ENCODE measurements at places on chromosomes 16 and 17.
A peak's percentile ranks its signal among the peaks of the same experiment; 100 is the strongest.

DNA sequence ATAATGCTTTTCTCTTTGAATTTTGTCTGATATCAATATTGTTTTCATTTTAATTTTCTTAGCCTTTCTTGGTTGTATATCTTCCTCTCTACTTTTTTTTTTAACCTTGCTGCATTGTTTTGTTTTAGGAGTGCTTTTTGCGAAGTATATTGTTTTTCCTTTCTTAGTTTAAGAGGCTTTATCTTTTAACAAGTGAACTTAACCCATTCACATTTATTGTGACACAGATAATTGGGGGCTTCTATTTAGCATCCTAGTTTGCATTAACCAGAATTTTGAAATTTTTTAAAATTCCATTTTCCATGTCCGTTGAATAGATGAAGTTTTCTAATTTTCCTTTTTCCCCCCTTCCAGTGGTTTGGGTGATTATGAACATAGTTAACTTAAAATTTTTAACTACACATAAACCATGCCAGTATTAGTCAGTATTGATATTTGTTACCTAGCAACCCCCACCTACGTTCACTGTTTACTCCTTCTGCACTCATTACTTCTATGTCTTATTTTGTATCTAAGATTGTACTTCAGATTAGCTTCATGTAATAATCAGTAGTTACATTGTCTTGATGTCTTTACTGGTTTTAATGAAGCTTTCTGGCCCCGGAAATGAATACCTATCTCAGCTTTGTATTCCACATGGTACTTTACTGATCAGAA is 44.4 kb downstream of the TNRC6A start:
- no peak for DNase-seq

DNA sequence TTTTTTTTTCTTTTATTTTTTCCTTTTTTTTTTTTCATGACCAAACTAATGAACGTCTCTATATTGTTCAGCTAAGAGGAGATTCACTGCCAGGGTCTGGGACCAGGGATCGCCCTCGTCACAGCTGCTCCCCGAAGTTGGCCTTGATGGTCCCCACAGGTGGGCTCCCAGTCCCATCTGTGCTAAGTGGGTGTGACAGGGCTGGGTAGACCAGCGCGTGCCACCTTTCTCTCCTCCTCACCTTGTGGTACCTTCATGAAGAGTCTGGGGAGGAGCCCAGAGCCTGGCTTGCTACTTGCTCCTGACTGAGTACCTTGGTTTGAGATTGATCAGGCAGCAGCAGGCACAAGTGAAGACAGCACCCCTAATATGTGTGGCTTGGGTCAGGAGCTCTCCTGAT is 6.5 kb upstream of the FOXF1 start:
- DNase-seq, result no peak

DNA sequence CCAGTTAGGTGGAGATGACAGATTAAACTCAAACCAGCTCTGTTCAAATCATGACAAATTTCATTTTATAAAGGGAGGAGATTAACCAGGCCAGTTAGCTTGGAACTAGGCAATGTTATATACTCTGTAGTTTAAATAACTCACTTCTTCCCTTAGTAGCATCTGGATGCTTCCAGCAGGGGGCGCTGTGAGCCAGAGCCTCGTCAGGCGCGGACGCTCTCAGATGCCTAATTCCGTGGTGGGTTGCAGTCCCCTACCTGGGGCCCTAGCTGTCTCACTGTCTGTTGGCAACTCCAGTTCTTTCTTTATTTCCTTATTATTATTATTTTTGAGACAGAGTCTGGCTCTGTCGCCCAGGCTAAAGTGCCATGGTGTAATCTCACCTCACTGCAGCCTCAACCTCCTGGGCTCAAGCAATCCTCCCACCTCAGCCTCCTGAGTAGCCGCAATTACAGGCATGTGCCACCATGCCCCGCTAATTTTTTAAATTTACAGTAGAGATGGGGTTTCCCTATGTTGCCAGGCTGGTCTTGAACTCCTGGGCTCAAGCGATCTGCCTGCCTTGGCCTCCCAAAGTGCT is 17.3 kb upstream of the WFDC1 start:
- DNase-seq, result peak; percentile 73

GRCh38 chr16:8733849-8734540 is 59.6 kb downstream of the ABAT start:
- no peak for DNase-seq

- no peak for DNase-seq
These were observed 540.3 kb downstream of the KCNJ2 start for GRCh38 chr17:70709596-70709995.

GRCh38 chr17:17398188-17398942 is 78.4 kb upstream of the MED9 start:
- DNase-seq, result peak; percentile 47

DNA sequence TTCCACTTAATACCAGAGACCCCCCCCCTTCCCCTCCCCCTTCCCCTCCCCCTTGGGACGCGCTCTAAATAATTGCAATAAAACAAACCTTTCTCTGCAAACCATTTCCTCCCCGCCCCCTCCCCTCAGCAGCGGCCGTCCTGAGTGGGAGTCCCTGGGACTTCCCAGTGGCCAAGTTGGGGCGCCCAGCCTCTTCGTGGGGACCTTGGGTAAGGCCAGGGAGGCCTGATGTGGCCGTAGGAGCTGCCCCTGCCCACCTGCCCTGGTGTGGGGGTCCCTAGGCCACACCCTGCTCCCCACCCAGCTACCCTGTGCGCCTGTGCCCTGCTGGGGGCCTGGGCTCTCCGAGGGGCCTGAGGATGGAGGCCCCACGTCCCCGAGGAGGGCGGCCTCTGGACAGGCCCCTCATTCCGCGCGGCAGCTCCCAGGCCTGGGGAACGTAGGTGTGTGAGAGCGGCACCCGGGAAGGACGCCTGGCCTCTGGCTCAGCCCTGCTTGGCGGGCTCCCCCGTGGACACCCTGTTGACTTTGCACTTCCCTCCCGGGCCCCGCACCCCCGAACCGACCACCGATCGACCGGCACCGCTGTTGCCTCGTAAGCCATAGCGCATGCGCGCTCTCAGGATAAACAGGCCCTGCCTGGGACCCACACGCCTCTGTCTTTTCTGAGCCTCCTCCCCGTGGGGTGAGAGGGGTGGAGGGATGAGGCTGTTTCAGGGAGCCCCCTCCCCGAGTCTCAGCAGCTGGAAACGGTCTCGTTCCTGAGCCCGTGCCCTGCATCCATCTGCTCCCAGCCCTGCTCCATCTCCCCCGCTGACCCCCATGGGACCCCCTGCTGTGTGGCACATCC is 9.0 kb downstream of the NTHL1 start:
- DNase-seq, result peak; percentile 62

DNA sequence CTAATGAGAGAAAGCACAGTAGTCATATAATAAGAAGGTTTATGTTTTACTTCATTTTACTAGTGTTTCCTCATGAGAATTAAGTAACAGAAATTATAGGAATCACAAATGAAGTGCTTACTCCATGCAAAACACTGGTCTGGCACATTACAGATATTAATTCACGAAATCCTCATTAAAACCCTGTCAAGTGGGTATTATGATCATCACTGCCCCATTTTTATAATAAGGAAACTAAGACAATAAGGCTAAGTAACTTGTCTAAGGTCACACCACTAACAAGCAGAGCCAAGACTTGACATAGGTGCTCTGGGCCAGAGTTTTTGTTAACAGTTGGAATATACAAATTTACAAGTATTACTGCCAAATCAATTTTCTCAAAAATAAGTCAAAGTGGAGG is 83.0 kb downstream of the KANSL1 start:
- DNase-seq, result no peak

GRCh38 chr17:82559566-82560251 is 40.2 kb downstream of the FOXK2 start:
- no peak for DNase-seq

DNA sequence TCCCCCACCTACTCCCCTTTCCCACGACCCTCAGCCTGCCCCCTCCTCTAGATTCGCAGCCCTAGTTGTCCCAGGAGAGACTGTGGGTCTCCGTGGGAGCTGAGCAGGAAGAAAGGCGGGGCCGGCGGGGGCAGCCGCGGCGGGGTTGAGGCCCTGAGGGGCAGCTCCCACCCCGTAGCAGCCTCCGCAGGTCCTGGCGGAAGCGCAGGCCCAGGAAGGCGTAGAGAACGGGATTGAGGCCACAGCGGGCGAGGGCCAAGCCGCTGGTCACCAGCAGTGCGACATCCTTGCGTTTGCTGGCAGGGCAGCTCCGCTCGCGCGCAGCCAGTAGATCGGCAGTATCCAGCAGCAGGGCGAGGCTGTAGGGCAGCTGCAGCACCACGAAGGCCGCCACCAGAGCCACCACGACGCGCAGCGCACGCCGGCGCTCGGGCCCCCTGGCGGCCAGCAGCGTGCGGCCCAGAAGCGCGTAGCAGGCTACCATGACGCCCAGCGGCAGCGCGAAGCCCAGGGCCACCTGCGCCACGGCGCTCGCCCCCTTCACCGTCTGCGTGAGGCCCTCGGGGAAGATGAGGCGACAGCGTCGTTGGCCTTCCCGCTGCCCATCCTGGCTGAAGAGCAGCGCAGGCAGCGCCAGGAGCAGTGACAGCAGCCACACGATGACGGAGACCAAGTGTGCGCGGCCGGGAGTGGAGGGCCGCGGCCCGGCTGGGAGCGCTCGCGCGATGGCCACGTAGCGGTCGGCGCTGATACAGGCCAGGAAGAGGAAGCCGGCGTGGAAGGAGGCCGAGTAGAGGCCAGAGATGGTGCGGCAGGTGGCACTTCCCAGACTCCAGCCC is 1.9 kb downstream of the CCR10 start:
- DNase-seq, result peak; percentile 80

DNA sequence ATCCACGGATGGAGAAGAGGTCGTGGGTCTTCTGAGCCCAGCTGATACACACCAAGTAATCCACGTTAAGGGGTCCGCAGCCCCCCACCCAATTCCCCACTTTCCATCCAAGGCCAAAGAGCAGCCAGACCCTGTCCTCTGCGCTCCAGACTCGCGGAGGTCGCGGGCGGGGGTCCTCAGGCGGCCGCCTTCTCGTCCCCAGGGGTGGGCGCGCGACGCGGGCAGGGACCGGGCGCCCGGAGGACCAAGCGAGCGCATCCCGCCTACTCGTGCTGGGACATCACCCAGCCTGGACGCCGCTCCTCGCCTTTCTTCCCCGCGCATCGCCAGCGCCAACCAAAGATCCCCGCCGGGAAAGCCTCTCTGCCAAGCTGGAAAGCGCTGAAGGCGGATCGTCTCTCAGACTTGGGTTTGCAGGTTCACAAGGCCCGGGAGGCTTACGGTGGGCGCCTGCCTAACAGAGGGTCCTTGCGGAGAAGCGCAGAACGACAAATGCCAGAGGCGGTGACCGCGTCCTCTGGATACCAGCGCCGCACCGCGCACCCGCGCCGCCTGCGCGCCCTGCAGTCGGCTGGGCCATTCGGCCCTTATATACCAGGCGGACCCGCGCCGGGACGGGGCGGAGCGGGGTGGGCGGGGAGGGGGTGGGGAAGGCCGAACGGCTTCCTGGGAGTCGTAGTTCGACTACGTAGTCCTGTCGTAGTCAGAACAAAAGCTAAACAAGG is 471.6 kb downstream of the SOX9 start:
- peak; percentile 84 for DNase-seq

DNA sequence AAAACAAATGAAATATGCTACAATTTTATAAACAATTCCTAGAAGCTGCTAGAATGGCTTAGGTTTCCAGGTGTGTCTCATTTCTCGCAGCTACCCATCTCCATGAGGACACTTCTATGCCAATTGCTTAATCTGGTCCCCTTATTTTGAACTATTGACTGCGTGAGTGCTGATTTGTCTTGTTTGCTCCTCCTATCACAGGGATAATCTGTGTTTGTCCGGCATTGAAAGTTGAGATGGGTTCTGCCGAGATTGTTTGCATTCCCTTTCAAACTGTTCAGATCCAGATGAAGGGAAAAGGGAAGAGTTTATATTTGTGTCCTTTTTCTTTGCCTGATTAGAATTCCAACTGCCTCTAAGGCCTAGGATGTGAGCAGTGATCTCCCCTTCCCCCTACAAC is 21.7 kb upstream of the COX10 start:
- no peak for DNase-seq

Measured in foreskin fibroblast (primary cell).